ENCODE measurements at places on chromosomes 13 and 19.

GRCh38 chr13:67772807-67773453 is 542.8 kb upstream of the PCDH9 start:
- no peak for DNase-seq

- no peak for DNase-seq
These were observed 173.9 kb downstream of the FOXO1 start for GRCh38 chr13:40492511-40492910.

GRCh38 chr19:6062961-6063575 is 47.2 kb downstream of the RFX2 start:
- no peak for DNase-seq

DNA sequence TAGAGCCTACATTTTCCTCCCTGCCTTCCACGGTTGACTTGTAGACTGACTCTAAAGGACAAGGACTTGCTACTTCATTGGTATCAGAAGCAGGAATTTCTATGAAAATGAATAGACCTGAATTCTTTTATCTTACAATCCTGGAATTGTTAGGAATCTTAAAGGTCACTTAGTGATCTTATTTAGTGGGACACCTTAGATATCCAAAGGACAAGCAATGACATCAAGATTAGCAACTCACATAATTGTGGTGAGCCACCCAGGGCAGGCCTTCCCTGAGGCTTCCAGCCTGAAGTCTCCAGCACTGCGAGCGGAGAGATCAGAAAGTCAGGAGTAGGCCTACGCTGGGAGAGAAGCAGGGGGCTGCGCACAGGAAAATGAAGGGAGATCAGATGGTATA is 37.8 kb downstream of the KLF5 start:
- DNase-seq = no peak

DNA sequence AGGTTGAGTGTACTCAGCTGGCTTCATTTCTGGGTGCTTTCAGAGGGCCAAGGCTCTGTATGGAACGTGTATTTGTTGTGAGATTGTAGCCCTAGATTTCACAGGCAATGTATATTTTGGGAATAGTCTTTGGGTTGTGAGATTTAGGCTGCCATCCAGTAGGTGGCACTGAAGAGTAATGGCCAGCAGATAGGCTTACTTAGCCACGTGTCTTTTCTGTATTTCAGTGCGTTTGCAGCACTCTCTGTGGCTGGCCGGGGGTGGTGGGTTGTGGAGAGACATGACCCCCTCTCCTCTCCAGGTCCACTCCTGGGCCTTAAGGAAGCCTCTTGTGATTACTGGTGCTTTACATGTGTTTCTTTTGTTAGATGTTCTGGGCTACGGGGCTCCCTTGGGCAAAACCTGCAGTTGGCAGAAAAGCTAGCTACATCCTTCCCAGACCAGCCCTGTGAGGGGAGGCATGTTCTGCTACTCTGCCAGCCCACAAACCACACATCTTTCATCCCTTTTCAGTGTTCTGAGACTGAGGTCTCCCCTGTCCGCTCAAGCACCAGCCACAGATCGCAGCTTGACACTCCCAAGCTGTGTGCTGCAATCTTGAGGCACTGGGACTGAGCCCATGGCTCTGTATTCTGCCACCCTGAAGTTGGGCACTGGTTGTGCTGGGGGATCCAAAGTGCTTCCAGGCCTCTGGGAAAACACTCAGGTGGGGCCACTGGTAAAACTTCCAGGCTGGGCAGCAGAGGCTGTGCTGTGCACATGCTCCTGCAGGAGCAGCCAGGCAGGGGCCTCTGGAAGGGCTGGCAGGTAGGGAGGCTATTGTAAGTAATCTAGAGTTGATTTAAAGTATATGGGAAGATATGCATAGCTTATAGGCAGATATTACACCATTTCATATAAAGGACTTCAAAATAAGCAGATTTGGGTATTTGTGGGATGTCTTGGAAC is 1096.8 kb upstream of the PCDH20 start:
- peak; percentile 43 for DNase-seq

Measured in inflammatory macrophage (primary cell).